ENCODE measurements at places on chromosomes 12 and 14. TPM values are rescaled to one million over a fixed set of nuclear protein-coding genes. Genes with fewer than 3 reads are reported as not detected.

DNA sequence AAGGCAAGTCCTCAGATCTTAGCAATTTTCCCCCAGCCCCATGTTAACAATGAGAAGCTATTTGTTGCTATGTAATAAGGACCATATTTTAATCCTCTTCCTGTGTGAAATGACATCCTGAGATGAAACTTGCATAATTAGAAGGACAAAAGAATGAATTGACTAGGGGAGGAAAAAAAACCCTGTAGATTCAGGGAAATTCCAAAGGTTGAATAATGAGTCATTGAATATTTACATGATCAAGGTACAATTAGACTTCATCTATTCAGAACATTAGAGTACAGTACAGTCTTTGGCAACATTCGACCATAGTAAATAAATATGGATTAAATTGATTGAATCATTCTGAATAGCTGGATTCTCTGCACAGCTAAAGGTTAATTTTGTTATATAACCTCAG lies 9.4 kb downstream of the MYBPC1 start:
- H3K27me3 ChIP-seq = peaks cover 2% of the 10 kb centered on the region
- no peaks in the 10 kb centered on the region for H3K36me3 ChIP-seq
- DNase-seq = no peak
- no peak overlapping the region for H3K27ac ChIP-seq

DNA sequence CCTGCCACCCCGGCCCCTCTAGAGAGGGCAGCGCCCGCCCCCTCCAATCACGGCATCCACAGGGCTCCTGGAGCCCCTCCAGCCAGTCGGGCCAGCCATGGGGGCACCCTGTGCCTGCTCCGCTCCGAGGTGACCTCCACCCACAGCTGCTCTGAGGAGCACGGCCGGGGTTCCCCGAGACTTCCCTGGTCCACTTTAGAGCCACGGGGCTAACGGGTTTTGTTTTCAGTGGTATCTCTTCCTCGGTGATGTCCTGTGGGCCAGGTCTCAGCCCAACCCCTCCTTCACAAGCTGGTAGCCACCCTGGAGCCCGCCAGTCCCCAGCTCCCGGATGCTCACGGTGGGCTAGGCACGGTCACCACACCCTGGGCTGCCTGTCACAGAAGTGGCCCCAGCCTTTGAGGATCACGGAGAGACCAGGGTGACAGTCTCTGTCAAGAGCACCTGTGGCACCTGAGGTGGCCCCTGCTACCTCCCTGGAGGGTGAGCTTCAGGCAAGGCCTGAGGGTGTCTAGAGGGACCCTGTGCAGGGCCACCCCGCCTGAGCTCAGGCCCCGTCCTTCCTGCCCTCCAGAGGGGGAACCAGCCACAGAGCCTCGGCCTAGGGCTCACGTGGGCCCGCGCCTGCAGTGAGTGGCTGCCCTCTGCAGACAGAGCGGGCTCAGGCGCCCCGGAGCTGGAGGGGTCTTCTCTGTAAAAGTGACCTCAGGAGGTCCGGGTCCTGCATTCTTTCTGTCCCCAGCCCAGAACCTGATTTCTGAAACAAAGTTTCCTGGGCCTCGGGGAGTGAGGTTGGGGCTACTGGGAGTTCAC lies 146.0 kb upstream of the C14orf180 start:
- H3K4me1 ChIP-seq = no peaks in the 10 kb centered on the region
- DNase-seq = no peak
- H3K27me3 ChIP-seq = no peaks in the 10 kb centered on the region
- H3K27ac ChIP-seq = no peak overlapping the region

DNA sequence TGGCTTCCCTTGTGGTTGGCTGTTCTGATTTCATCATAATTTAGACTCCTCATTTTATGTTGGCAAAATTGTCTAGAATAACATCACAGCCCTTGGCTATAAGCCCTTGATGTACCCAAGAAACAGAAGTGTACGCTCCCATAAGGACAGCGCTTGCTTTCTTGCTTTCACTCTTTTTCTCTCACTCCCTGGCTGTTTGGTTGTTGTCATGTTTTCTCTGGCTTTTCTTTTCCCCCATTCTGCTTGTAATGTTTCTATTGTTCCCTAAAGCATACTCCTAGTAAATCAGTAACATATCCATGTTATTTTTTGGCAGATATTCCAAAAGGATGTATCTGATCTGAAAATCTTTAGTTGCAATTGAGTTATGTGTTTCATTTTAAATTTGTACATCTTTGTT lies 530.5 kb downstream of the NOVA1 start:
- no peaks in the 10 kb centered on the region for H3K27me3 ChIP-seq
- H3K27ac ChIP-seq = no peak overlapping the region
- H3K4me1 ChIP-seq = no peaks in the 10 kb centered on the region
- no peak for DNase-seq
- H3K4me3 ChIP-seq = no peak overlapping the region

- no peaks in the 10 kb centered on the region for H3K4me1 ChIP-seq
- no peak overlapping the region for H3K27ac ChIP-seq
- peaks cover 10% of the 10 kb centered on the region for H3K27me3 ChIP-seq
Observed at GRCh38 chr12:109721276-109721675, 7.7 kb downstream of the FAM222A start.

DNA sequence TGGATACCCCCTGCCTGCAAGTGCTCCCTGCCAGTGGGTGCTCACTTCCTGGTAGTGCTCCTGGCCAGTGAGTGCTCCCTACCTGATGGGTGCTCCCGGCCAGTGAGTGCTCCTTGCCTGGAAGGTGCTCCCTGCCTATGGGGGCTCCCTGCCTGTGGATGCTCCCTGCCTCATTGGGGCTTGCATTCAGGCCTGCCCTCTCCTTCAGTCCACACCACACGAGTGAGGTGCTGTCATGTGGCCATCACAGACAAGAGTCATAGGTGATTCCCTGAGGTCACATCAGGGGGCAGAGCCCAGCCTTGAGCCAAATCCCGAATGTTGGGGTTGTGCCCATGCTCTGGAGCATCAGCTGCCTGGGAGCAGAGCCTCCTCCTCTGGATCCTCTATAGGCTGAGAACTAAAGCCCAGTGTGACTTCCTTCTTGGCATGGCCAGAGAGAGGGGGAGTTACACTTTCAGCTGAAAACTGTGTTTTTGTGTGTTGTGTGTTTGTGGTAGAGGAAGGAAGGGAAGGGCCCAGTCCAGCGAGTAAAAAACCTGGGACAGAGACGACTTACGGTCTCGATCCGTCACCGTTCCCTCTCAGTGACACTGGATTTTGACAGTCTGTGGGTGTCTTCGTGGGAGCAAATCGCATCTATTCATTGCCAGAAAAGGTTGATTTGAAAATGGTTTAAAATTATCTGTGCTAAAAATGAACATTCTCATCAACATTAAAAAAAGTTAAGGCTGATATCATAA lies 136.0 kb downstream of the ADGRD1 start:
- H3K27ac ChIP-seq = no peak overlapping the region
- peak; percentile 3 for DNase-seq
- peaks cover 21% of the 10 kb centered on the region for H3K4me1 ChIP-seq
- H3K36me3 ChIP-seq = no peaks in the 10 kb centered on the region
- peaks cover 4% of the 10 kb centered on the region for H3K27me3 ChIP-seq

GRCh38 chr12:4432878-4433744 lies 12.5 kb downstream of the FGF6 start:
- H3K27ac ChIP-seq = no peak overlapping the region
- no peaks in the 10 kb centered on the region for H3K36me3 ChIP-seq
- H3K4me1 ChIP-seq = no peaks in the 10 kb centered on the region
- DNase-seq = no peak
- no peak overlapping the region for H3K4me3 ChIP-seq

GRCh38 chr12:62256408-62257096 lies 3.7 kb upstream of the USP15 start:
- peaks cover 4% of the 10 kb centered on the region for H3K36me3 ChIP-seq
- H3K4me3 ChIP-seq = peak overlapping the region; percentile 36

- H3K4me1 ChIP-seq = peaks cover 8% of the 10 kb centered on the region
- DNase-seq = no peak
- H3K27me3 ChIP-seq = peaks cover 4% of the 10 kb centered on the region
- H3K4me3 ChIP-seq = no peak overlapping the region
- no peaks in the 10 kb centered on the region for H3K36me3 ChIP-seq
Observed at GRCh38 chr14:76846331-76847047, 20.3 kb downstream of the LRRC74A start.

DNA sequence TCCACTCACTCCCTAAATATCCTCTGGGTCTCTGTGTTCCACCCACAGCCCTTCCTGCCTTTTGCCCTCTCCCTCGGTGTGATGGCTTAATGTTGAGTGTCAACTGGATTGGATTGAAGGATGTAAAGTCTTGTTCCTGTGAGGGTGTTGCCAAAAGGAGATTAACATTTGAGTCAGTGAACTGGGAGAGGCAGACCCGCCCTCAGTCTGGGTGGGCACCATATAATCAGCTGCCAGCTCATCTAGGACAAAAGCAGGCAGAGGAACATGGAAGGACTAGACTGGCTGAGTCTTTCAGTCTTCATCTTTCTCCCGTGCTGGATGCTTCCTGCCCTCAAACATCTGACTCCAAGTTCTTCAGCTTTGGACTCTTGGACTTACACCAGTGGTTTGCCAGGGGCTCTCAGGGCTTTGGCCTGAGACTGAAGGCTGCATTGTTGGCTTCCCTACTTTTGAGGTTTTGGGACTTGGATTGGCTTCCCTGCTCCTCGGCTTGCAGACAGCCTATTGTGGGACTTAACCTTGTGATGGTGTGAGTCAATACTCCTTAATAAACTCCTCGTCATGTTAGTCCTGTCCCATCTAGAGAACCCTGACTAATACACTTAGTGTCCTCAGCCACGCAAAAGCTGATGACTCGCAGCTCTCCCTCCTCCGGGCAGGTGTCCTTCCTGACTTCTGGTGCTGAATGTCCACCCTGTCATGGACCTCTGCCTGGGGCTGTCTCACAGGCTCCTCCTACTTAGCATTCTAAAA lies 5.9 kb downstream of the DGLUCY start:
- H3K4me3 ChIP-seq = no peak overlapping the region
- no peak for DNase-seq
- peaks cover 66% of the 10 kb centered on the region for H3K4me1 ChIP-seq
- H3K27ac ChIP-seq = peak overlapping the region; percentile 63
- peaks cover 56% of the 10 kb centered on the region for H3K36me3 ChIP-seq
- no peaks in the 10 kb centered on the region for H3K27me3 ChIP-seq

GRCh38 chr12:111596985-111597830 lies 1.9 kb downstream of the ATXN2 start:
- peak overlapping the region; percentile 92 for H3K4me3 ChIP-seq
- H3K36me3 ChIP-seq = peaks cover 3% of the 10 kb centered on the region
- peak overlapping the region; percentile 79 for H3K27ac ChIP-seq
- peak; percentile 53 for DNase-seq
- no peaks in the 10 kb centered on the region for H3K27me3 ChIP-seq

- H3K4me1 ChIP-seq = no peaks in the 10 kb centered on the region
- no peak overlapping the region for H3K27ac ChIP-seq
- DNase-seq = no peak
- H3K4me3 ChIP-seq = no peak overlapping the region
- peaks cover 5% of the 10 kb centered on the region for H3K36me3 ChIP-seq
Observed at GRCh38 chr14:103734081-103734888, 18.7 kb downstream of the ZFYVE21 start.

DNA sequence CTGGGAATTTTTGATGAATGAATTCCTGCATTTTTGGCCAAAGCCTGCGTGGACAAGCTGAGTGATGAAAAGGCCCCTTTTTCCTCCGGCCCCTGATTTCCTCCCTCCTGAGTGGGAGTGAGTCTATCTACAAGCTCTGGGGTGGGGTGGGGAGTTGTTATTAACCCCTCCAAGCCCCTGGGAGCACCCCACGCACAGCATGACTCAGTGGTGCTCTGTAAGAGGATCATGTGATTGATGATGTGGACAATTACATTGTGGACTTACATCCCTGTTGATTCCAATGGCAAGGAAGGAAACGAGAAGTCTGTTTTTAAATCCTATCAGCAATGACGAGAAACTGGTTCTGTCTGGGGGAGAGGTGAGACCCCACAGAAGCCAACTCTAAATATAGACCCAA lies 5.1 kb upstream of the DLK1 start:
- H3K36me3 ChIP-seq = no peaks in the 10 kb centered on the region
- DNase-seq = no peak
- H3K27ac ChIP-seq = no peak overlapping the region
- H3K4me1 ChIP-seq = no peaks in the 10 kb centered on the region
- peaks cover 17% of the 10 kb centered on the region for H3K27me3 ChIP-seq
- H3K4me3 ChIP-seq = no peak overlapping the region

DNA sequence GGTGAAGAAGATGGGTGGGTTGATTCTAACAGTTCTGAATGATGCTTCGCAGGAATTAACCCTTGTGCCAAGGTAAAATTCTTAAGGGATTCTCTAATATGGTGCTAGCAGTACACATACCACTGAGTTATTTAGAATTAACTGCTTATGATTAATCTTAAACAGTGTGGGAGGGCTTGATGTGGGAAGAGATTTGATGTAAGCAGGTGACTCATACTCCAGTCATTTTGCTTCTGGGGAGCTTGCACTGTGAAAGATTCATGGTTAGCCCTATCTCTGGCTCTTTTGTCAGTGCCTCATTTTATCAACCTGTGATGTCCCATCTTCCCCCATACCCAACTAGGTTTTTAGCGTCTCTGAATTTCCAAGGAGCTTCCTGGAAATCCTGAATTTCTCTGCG lies 83.8 kb downstream of the NRXN3 start:
- H3K36me3 ChIP-seq = no peaks in the 10 kb centered on the region
- no peak overlapping the region for H3K27ac ChIP-seq
- peak; percentile 28 for DNase-seq
- H3K4me3 ChIP-seq = no peak overlapping the region

- H3K4me1 ChIP-seq = peaks cover 90% of the 10 kb centered on the region
- peaks cover 35% of the 10 kb centered on the region for H3K36me3 ChIP-seq
- H3K4me3 ChIP-seq = no peak overlapping the region
- DNase-seq = no peak
- no peaks in the 10 kb centered on the region for H3K27me3 ChIP-seq
- H3K27ac ChIP-seq = peak overlapping the region; percentile 34
Observed at GRCh38 chr14:61430066-61430757, 108.8 kb downstream of the PRKCH start.

GRCh38 chr12:123100882-123101281 lies 50.0 kb downstream of the PITPNM2 start:
- H3K4me3 ChIP-seq = no peak overlapping the region
- no peak overlapping the region for H3K27ac ChIP-seq
- no peaks in the 10 kb centered on the region for H3K27me3 ChIP-seq
- H3K4me1 ChIP-seq = peaks cover 22% of the 10 kb centered on the region
- peaks cover 3% of the 10 kb centered on the region for H3K36me3 ChIP-seq
- DNase-seq = no peak

- no peak overlapping the region for H3K4me3 ChIP-seq
- H3K27me3 ChIP-seq = peaks cover 11% of the 10 kb centered on the region
- no peaks in the 10 kb centered on the region for H3K4me1 ChIP-seq
- no peaks in the 10 kb centered on the region for H3K36me3 ChIP-seq
- DNase-seq = no peak
Observed at GRCh38 chr14:78666336-78667056, 496.3 kb downstream of the NRXN3 start.

The HSPA2 gene
- 4.1 TPM for total RNA-seq

The RAD9B gene
- total RNA-seq = 1.5 TPM

The MYH6 gene
- total RNA-seq = 0.14 TPM

The TMEM63C gene
- total RNA-seq = 1.4 TPM

The MMP17 gene
- total RNA-seq = not detected
